ENCODE measurements at places on chromosomes 12 and 14. TPM values are rescaled to one million over a fixed set of nuclear protein-coding genes. Genes with fewer than 3 reads are reported as not detected.

Gene LDHB
- 787 TPM for total RNA-seq

Gene ZC2HC1C
- total RNA-seq, result 0.76 TPM

Gene SIX6
- total RNA-seq, result not detected

Gene KLHL33
- total RNA-seq, result 0.47 TPM

Gene COX8C
- total RNA-seq, result not detected
